ENCODE measurements at places on chromosomes 6 and 20.

DNA sequence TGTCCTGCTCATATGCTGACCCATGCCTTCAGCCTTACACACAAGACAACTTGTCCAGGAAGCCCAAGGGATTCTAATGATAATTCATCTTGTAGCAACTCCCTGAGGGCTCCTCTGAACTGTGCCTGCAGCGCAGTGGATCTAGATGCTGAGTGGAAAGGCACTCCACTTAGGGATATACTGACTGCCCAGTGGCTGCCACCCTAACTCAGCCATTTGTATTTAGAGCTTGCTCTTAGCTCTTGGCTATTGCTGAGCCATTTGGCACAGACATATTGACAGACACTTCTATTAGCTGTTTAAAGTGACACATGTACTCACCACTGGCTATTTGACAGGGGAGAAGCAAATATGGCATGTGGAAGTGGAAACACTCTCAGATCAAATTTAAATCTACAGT is 278.3 kb upstream of the SGK1 start:
- no peak for DNase-seq

GRCh38 chr6:41545247-41545702 is 906 bp upstream of the FOXP4 start:
- no peak for DNase-seq

GRCh38 chr20:44050925-44051660 is 135.9 kb downstream of the JPH2 start:
- no peak for DNase-seq

- DNase-seq, result no peak
These were observed 112.3 kb downstream of the RCAN2 start for GRCh38 chr6:46378882-46379416.

DNA sequence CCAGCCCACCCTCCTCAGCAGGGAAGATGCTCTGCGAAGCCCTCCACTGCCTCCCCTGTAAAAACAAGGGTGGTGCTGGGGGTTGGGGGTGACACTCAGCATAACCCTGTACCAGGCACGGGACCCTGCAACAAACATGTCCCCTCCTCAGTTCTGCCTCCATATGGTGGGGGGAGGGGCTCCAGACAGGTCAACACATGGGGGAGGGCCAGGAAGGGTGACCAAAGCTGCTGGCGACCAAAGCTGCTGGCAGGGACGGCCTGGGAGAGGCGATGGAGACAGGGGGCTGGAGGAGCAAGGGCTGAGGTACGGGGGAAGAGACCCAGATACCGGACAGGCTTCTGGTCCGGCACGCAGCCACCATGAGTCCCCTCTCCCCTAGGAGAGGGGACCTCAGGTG is 123.2 kb downstream of the TAF4 start:
- no peak for DNase-seq

- no peak for DNase-seq
These were observed 7.1 kb upstream of the SLC22A7 start for GRCh38 chr6:43290905-43291355.

- no peak for DNase-seq
These were observed 435.0 kb downstream of the PTPRT start for GRCh38 chr20:42754706-42755105.

DNA sequence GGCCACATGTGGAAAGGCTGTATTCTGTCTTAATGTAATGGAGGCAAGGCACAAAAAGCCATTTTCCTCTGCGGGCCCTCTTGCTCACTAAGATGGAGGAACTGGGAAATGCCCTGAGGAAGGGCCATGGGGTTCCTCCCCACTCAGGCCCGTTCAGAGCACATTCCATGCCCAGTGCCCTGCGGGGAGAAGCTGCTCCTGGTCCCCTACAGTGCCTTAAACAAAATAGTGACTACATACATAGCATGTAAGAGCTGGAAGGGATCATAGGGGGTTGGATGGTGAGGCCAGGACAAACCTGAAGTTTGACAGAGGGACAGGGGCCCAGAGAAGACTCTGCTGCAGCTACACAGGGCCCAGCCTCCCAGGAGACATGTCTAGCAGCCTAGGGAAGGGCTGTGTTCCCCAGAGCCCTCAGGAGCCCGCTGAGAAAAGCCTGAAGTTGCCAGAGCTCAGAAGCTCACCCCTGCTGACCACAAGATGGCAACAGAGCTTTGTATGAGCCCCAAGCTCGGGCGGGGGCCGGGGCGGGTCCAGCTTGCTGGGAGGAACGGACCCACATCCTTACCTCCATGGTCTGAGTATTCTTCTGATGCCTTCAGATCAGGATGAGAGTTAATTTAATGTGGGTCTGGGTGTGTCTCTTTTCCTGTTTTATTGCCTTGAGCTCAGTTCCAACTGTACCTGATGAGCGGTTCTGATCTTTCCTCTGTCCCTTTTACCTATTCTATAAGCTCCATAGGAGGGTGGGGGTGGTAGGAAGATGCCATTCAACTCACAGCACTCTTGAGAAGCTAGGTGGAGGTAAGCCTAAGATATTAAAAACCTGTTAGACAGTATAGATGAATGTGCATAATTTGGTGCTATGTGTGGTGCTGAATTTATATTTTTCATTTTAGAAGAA is 242.9 kb downstream of the CDC5L start:
- DNase-seq, result no peak

- DNase-seq, result no peak
These were observed 1.3 kb downstream of the GUCA1B start for GRCh38 chr6:42193491-42193894.

- no peak for DNase-seq
These were observed 22.9 kb downstream of the DUSP22 start for GRCh38 chr6:315226-315625.

DNA sequence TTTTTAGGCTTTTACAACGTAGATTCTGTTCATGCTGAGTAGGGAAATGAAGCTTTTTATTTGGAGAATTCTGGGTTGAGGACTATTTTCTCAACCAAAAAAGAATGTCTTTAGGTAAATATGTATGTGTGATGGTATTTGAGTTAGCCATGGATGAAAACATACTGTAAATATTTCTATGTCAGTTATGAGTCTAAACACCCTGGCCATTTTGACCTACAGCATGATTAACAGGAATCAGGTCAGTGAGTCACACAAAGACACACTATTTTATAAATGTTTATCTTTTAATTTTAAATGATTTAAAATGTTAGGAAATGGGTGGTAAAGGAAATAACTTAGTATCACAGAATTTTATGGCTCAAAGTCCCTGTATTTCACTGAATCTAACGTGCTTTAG is 851.7 kb upstream of the MAP3K7 start:
- no peak for DNase-seq

DNA sequence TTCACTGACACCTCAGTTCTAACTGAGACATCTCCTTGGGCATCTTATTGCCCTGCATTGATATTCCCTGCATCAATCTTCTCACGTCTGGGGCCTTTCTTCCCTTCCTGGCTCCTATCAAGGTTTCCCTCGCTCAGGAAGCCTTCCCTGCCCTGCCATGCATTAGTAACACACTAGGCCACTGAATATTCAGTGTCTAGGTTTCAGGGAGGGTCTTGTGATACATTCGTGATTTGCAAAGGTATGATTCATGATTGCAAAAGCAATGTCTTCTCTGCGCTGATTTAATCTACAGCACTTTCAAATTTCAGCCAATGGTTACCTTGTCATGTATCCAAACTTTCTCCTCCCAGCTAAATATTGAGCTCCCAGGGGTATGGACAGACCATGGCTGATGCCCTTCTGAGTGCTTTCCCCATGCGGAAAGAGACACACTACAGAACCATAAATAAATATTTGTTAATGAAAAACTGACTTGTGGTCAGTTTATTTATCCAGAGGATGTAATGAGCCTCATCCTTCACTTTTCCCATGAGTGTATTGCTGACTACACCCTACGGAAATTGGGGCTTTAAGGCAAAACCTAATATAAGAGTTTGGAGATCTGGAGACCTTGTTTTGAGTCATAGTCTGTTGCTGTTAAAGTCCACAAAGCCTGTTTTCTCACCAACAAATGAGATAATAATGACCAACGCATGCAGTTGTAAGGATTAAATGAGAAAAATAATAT is 21.6 kb upstream of the PCSK2 start:
- DNase-seq, result no peak

GRCh38 chr20:58416835-58417234 is 27.8 kb downstream of the VAPB start:
- DNase-seq, result no peak

GRCh38 chr6:169099411-169100202 is 154.0 kb downstream of the THBS2 start:
- DNase-seq, result no peak

- no peak for DNase-seq
These were observed 2.6 kb upstream of the TRIM38 start for GRCh38 chr6:25959890-25960536.

- peak; percentile 15 for DNase-seq
These were observed 74.1 kb upstream of the TOX2 start for GRCh38 chr20:43840382-43841070.

- DNase-seq, result no peak
These were observed 35.5 kb downstream of the PYGB start for GRCh38 chr20:25283221-25283951.

DNA sequence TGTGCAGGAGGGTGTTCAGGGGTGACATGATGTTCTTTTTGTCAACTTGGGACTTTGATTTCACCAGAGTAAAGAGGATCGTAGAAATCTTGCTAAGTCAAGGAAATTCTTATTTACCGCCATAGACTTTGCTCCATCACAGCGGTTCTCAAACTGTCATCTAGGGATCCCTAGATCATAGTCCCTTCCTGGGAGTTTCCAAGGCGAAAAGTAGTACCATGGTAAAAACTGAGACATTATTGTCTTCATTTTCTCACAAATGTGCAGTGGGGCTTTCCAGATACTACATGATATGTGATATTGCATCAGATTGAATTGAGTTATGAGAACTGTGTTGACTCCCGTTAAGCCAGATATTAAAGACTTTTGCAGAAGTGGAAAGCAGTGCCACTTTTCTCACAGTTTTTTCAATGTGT is 79.7 kb downstream of the JARID2 start:
- no peak for DNase-seq

- no peak for DNase-seq
These were observed 151.0 kb downstream of the ZDHHC14 start for GRCh38 chr6:157531986-157532365.

GRCh38 chr20:64113444-64113775 is 6.0 kb upstream of the NPBWR2 start:
- DNase-seq, result no peak

DNA sequence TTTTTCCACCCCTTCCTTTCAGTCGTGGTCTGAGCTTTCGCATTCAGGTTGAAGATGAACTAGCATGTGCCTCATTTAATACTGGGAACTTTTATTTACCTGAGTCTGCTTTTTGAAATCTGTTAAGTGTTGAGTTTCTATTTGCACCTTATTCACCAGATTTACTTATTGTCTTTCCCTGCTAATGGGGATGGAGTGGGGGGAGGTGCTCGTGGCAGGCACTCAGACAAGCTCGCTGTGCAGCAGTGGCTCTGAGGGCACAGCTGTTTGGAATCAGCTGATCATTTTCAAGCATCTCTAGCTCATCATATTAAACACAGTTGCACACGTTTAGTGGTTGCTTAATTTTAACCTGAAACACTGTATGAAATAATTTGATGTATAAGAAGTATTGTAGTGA is 35.6 kb downstream of the UTRN start:
- no peak for DNase-seq

- no peak for DNase-seq
These were observed 55.2 kb upstream of the CBLN4 start for GRCh38 chr20:56060486-56060885.

GRCh38 chr6:159692303-159693127 is 526 bp downstream of the SOD2 start:
- DNase-seq, result peak; percentile 47

DNA sequence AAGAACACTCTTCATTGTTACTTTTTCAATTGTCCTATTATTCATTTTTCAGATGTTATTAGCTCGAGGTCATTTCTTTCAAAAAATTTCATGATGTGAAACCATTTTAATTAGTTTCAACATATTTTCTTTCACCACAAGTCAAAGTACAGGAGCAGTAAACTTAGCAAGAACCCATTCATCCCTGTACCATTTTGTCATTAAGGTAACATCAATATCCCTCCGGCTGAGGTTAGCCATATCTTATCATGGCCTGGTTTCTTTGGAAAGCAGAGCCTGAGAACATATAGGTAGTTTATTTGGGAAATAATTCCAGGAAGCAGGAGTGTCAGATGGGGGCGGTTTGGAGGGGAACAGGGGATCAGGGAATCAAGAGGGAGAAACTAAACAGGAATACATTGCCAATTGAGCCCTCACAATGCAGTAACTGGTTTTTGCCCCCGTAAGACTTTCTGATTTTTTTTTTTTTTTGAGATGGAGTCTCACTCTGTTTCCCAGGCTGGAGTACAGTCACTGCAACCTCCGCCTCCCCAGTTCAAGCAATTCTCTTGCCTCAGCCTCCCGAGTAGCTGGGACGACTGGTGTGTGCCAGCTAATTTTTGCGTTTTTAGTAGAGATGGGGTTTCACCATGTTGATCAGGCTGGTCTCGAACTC is 83.7 kb downstream of the MKKS start:
- no peak for DNase-seq

GRCh38 chr20:3560162-3560561 is 89.3 kb downstream of the ATRN start:
- no peak for DNase-seq

- no peak for DNase-seq
These were observed 66.0 kb downstream of the CDH26 start for GRCh38 chr20:60024245-60024644.

DNA sequence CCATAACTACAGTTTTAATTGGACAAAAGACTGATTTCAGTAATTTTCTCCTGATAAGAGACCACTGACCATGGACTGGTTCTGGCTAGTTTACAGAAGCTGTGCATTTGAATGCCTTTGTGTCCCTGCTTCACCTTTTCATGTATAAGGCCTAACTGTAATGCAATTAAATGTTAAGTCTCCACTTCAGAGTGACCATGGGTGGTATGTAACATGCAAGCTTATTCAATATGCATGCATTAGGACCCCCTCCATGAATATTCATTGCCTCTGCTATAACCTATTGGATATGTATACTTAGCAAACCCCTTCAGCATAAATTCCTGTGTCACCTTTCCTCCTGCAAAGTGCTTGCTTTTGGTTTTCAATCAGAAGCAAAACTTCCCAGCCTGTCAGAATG is 2.2 kb downstream of the UBD start:
- no peak for DNase-seq

DNA sequence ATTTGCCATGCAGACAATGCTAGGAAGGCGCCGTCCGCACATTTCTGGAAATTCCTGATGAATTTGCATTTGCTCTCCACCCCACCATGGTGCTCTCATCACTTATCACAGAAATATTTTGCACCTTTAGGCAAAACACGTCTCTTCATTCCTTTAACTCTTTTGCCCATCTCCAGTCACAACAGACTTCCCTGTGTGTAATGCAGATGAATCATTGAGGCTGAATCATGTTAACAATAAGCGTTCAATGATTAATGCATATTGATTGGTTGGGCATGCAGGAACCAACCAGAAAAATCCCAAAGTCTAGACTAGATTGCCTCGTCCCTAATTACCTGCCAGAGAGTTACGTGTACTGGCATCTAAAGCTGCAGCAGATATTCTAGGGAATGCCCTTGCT is 80.0 kb upstream of the ATXN1 start:
- DNase-seq, result no peak

- no peak for DNase-seq
These were observed 192.7 kb downstream of the ARHGAP18 start for GRCh38 chr6:129517288-129517687.

All from activated CD4-positive, alpha-beta T cell treated with anti-CD3 and anti-CD28 coated beads, Interleukin-2, amount 50 U/mL, for 1 hour (primary cell).